Spleen (tissue), 13 donors: ENCODE measurements at places on chromosomes 12 and 14. TPM values are rescaled to one million over a fixed set of nuclear protein-coding genes. Genes with fewer than 3 reads are reported as not detected.

- H3K27me3 ChIP-seq, result no peaks in the 10 kb centered on the region
- no peak for DNase-seq
- peaks cover 58% of the 10 kb centered on the region for H3K36me3 ChIP-seq
- H3K4me3 ChIP-seq, result no peak overlapping the region
- no peak overlapping the region for H3K27ac ChIP-seq
These were observed 986 bp downstream of the TSSK4 start for GRCh38 chr14:24206260-24207103.

DHH gene
- total RNA-seq, result 0.37 TPM

DNA sequence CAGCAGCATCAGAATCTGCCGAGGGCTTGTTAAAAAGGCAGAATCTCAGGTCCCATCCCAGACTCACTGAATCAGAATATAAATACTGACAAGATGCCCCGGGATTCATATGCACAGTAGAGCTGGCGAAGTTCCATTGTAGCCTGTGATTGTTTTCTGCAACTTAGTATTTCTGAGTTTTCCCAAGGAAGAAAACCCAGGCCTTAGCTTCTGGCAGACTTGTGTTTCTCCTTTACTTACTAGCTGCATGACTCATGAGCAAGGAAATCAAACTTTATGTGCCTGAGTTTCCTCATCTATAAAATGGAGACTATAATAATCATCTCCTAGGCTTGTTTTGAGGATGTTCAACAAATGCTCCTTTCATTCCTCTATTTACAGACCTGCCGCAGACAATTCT is 278.5 kb upstream of the PLEKHG7 start:
- H3K4me3 ChIP-seq, result no peak overlapping the region
- DNase-seq, result no peak
- H3K27ac ChIP-seq, result no peak overlapping the region
- H3K27me3 ChIP-seq, result no peaks in the 10 kb centered on the region
- peaks cover 11% of the 10 kb centered on the region for H3K4me1 ChIP-seq

DNA sequence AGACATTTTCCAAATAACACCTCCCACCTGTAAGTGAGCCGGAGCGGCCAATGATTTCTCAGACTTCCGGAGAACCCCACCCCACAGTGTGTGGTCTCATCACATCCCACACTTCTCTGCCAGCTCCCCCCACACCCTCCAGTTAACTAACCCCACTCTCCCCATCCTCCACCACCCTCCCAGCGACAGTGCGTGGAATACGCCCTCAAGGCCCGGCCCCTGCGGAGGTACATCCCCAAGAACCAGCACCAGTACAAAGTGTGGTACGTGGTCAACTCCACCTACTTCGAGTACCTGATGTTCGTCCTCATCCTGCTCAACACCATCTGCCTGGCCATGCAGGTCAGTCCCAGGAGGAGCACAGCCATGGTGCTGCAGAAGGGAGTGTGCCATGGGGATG is 184.4 kb upstream of the FKBP4 start:
- no peak for DNase-seq
- no peak overlapping the region for H3K4me3 ChIP-seq
- H3K27me3 ChIP-seq, result no peaks in the 10 kb centered on the region
- peaks cover 18% of the 10 kb centered on the region for H3K36me3 ChIP-seq

LHX5 gene
- total RNA-seq, result not detected

SLC2A14 gene
- total RNA-seq, result 7.4 TPM

YEATS4 gene
- total RNA-seq, result 15.4 TPM

- no peaks in the 10 kb centered on the region for H3K36me3 ChIP-seq
- no peaks in the 10 kb centered on the region for H3K27me3 ChIP-seq
- DNase-seq, result no peak
- H3K4me3 ChIP-seq, result no peak overlapping the region
These were observed 56.5 kb downstream of the DAD1 start for GRCh38 chr14:22532345-22533056.

GRCh38 chr12:78149459-78149858 is 318.8 kb downstream of the NAV3 start:
- H3K36me3 ChIP-seq, result no peaks in the 10 kb centered on the region
- H3K4me3 ChIP-seq, result no peak overlapping the region
- no peaks in the 10 kb centered on the region for H3K4me1 ChIP-seq
- H3K27me3 ChIP-seq, result no peaks in the 10 kb centered on the region
- DNase-seq, result no peak
- no peak overlapping the region for H3K27ac ChIP-seq

- H3K36me3 ChIP-seq, result peaks cover 58% of the 10 kb centered on the region
- H3K27ac ChIP-seq, result no peak overlapping the region
- H3K4me1 ChIP-seq, result peaks cover 34% of the 10 kb centered on the region
These were observed 2.7 kb downstream of the RSRC2 start for GRCh38 chr12:122523846-122524718.

DNA sequence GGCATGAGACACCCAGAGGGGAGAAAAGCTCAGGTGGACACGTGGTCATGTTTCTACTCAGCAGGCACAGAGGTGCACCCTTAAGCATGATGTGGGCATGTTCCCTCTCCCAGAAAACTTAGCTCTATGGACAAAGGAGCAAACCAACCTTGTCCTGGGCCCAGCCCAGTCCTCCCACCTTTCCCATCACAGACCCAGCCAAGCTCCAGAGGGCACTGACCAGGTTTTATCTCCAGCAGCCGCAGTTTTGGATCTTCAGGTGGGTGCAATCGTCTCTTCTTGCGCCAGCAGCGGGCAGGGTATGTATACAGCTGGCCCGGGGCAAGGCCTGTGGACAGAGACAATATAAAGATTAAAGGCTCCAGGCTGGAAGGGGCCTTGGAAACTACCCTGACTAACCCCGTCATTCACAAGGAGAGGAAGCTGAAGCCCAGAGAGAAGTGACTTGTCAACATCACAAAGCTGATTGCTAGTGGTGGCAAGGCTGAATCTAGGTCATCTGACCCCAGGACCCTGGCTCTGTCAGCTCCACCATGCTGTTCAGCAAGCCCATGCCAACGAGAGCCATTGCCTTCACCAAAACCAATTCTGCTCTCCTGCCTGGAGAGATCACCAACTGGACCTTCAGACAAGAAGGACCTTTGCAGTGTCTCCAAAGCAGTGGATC is 140.7 kb downstream of the DPF3 start:
- H3K27ac ChIP-seq, result no peak overlapping the region
- no peak for DNase-seq
- H3K4me1 ChIP-seq, result no peaks in the 10 kb centered on the region

CFAP54 gene
- 2.8 TPM for total RNA-seq
